Naive thymus-derived CD8-positive, alpha-beta T cell (primary cell): ENCODE measurements at places on chromosomes 4 and X. TPM values are rescaled to one million over a fixed set of nuclear protein-coding genes. Genes with fewer than 3 reads are reported as not detected.
A peak's percentile ranks its signal among the peaks of the same experiment; 100 is the strongest.

PIM2 gene
- total RNA-seq = 126 TPM

GRCh38 chr4:156656896-156657295 is 314.7 kb downstream of the PDGFC start:
- no peak for DNase-seq
- no peak overlapping the region for H3K4me3 ChIP-seq
- no peaks in the 10 kb centered on the region for H3K36me3 ChIP-seq
- H3K27me3 ChIP-seq = no peaks in the 10 kb centered on the region

GRCh38 chr4:52510939-52511565 is 148.0 kb downstream of the USP46 start:
- DNase-seq = no peak
- H3K27ac ChIP-seq = no peak overlapping the region
- no peaks in the 10 kb centered on the region for H3K4me1 ChIP-seq
- no peak overlapping the region for H3K4me3 ChIP-seq
- peaks cover 21% of the 10 kb centered on the region for H3K27me3 ChIP-seq

CHRDL1 gene
- not detected for total RNA-seq

- H3K4me1 ChIP-seq = peaks cover 18% of the 10 kb centered on the region
- peak overlapping the region; percentile 5 for H3K27ac ChIP-seq
- peak; percentile 55 for DNase-seq
- no peaks in the 10 kb centered on the region for H3K36me3 ChIP-seq
These were observed 7.1 kb downstream of the SLC49A3 start for GRCh38 chr4:681736-682451.

RRH gene
- total RNA-seq = not detected
